OCI-M1 (cell line): ENCODE measurements at places on chromosomes 6 and 20.

GRCh38 chr6:111565326-111566221 lies 40.1 kb downstream of the TRAF3IP2 start:
- DNase-seq = peak; percentile 32

GRCh38 chr6:160583794-160584193 lies 80.3 kb downstream of the LPA start:
- no peak for DNase-seq

- DNase-seq = peak; percentile 38
Observed at GRCh38 chr6:63816982-63817436, 181.4 kb downstream of the PHF3 start.

DNA sequence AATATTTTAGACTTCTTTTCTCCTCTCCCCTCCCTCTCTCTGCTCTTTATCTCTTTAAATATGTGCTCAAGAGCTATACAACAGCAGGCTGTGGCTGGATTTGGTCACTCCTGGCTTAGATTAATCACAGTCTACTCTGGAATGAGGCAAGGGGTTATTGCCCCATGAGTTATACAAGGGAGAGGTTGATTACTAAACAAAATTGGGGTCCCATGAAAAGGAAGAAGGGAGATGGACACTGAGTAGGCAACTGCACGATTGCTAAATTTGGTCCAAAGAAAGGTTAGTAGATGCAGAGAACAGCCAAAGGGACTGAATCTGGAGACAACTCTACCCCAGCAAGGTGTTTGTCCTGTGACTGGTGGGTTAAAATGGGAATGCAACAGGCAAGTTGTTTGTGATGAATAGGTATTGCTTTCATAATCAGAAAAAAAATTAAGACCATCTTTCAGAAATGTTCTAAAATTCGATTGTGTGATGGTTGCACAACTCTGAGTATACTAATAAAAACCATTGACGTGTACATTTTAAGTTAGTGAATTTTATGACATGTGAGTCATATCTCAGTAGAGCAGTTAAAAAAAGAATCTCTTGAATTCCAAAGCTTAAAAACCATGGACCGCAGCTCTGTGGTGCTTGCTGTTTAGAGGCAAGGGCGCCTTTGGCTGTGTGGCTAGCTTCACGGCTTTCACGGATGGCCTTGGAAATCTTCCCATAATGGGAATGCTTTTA lies 57.1 kb downstream of the KIZ start:
- DNase-seq = no peak

DNA sequence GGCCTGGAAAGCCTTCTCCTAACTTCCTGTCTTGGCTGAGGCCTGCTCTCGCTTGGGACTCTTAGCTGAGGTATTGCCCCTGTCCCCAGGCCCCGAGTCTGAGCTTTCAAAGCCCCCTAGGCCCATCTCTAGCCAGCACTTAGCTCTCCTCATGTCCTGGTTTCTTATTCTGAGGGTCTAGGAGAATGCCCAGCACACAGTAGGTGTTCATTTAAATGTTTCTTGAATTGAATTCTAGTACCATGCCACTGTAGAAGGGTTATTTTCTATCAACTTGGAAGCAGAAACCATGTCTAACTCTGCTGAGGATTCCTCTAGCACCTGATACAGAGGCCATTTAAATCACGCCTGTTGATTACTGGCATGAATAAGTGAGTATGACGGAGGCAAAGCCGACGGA lies 98.5 kb downstream of the VEGFA start:
- no peak for DNase-seq

DNA sequence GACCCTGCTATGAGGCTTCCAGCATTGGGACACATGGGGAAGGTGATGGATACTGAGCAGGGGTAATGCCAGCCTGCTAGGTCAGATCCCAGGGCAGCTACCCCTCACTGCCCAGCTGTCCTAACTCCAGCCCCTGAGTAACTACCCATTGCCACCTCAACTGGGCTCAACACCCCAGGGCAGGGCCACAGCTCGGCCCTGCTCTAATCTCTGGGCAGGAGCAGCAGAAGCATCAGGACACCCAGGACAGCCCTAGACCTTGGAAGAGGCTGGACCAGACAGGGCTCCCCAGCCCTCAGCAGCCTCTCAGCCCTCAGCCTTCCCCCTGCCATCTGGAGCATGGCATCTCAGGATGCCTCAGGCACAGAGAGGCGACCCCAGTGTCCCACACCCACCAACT lies 67.4 kb upstream of the TOP1 start:
- no peak for DNase-seq

GRCh38 chr6:34519971-34520644 lies 36.0 kb downstream of the SPDEF start:
- DNase-seq = no peak

DNA sequence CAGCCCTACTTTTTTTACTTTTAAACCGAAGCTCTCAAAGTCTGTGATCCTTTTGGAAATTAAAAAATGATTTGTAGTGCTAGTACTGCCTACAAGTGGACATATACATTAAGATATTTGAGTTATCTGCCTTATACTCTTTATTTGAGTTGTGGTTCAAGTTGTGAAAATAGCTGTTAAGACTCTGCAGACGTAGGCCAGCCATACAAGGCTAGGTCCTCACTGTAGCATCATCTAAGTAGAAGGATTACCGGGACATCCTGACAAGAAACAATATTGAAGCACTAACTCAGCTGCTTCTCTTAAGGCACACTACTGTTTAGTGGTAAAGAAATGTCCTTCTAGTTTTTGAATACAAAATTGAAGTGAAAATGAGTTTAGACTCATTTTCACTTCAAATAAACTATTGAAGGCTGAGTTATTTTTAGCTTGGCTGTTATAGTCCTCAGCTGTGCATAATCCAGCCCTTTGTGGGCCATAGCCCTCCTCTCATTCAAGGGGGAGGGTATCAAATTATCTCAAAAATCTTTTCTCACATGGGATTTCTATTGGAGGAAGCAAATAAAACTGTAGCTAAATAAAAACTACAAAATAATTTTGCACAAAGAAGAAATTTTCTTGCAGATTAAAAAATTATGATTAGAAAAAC lies 68.1 kb downstream of the JAG1 start:
- no peak for DNase-seq

DNA sequence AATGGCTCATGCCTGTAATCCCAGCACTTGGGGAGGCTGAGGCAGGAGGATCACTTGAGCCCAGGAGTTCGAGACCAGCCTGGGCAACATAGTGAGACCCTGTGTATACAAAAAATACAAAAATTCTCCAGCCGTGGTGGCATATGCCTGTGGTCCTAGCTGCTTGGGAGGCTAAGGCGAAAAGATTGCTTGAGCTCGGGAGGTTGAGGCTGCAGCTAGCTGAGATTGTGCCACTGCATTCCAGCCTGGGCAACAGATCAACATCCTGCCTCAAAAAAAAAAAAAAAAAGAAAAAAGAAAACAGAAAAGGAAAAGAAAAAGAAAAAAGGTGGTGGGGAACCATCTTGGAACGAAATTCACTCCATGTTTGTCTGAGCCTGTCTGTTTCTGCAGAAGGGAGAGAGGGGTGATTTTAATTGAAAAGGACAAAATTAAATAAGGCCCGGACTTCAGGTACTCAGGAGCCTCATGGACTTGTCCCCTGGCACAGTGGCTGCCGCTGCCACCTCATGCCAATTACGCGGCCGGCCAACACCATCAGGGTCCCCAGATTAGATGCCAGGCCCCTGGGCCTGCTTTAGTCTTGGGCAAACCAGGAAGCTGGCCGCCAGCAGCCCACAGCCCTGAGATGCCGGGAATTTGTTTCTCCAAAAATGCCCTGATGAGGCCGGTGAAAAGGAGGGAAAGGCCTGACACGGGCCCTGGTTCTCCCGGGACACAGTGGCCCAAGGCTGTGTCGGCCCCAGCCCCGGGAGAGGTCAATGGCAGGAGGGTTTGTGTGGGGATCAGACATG lies 37.8 kb upstream of the STX16 start:
- no peak for DNase-seq

GRCh38 chr6:116667623-116668022 lies 943 bp downstream of the ZUP1 start:
- peak; percentile 82 for DNase-seq

DNA sequence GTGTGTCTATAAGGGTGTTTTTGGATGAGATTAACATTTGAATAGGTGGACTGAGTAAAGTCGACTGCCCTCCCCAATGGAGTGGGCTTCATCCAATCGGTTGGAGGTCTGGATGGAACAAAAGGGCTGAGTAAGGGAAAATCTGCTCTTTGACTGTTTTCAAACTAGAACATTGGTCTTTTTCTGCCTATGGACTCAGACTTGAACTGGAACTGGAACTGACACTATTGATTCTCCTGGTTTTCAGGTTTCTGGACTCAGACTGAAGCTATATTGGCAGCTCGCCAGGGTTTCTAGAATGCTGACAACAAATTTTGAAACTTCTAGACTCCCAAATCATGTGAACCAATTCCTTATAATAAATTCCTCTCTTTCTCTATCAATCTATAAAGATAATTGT lies 498.9 kb upstream of the EPHA7 start:
- DNase-seq = no peak

- no peak for DNase-seq
Observed at GRCh38 chr6:170553534-170554012, 466 bp upstream of the PSMB1 start.

DNA sequence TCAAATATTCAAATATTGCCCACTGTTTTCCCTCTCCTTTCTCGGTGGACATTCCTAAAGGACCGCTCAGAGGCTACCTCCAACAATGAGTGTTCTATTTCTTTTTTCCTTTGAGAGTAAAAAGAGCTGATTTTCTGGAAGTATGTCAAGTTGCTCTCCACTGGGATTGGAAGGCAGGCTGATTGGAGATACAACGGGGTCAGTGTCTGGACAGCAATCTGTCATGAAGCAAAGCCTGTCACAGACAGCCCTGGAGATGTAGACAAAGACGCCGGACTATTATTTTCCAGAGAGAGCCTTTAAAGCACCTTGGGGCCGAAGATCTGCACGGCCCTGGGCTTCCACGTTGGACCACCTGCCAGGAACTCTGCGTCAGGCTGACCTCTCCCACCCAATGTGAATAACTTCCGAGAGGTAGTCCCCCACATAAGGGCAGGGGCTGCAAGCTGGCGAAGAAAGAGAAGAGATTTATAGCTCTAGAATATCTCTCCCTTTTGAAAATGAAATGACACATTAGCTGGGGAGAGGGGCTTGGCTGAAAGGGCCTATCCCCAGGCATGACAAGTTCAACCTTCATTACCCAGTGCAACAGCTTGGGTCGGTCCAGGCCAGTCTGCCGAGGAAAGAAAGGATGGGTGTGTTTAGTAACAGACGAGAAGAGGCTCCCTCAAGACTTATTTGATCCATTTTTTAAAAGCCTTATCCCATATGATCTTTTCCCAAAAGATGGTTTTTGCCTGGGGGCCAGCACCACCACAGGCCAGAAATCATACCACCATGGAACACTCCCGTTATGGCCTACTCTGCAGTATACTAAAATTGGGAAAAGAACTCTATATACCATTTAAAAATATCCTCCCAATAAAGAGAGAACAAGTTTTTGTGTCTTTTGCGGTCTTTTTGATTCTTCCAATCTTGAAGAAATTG lies 131.1 kb downstream of the OLIG3 start:
- DNase-seq = no peak

DNA sequence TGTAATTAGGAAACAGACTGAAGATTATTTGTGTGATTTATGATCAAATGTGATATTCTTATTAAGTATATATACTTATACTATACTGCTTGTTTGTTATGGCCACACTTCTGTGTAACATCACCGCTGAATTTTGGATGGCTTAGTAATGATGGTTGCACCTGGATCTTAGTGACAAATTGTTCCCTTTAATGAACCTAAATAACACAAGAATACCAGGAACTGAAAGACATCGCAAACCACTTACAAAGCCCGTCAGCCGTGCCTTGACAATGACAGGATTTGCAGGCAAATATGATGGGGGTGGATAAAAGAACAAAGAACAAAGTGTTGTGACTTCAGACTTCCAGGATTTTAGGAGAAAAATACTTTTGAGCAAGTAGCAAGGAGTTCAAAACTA lies 67.1 kb downstream of the LAMP5 start:
- DNase-seq = no peak

- DNase-seq = no peak
Observed at GRCh38 chr6:150639823-150640331, 40.2 kb downstream of the PLEKHG1 start.

DNA sequence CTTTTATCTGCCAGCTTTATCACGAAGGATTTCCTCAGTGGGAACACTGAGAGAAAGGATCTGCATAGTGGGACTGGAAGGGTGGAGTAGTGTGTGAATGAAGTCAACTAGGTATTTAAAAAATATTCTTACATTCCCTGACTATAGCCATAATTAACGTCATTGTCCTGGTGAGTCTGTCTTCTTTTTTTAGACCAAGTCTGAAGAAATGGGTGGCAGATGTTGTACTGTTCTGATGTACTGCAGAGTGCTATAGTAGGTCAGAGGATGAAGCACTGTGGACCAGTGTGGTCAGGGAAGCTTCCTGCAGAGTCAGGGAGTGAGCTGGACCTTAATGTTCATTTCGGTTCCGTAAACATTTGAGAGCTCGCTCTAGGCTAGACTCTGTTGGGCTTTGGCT lies 11.9 kb downstream of the TULP4 start:
- DNase-seq = no peak

DNA sequence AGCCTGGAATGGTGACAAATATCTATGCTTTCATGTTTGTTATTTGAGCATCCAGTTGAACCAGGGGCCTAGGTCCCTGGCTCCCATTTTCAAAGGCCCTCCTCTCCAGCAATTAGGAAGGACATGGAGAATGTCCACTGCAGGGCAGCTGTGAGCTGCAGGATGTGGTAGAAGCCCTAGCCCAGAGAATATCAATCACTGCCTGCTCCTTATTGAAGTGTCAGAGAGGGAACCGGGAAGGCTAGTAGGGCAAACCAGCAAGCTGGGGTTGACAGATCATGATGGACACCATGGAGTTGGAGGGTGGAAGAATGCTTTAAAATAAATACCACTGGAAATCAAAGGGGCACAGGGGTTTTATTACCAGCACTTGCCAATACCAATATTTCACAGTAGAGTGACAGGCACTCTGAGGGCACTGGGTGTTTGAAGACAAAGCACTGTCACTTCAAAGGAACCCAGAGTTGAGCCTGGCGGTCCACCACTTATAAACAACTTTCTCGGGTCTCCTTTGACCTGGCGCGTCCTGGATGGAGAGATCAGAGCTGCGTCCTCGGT lies 47.7 kb downstream of the ZNF831 start:
- DNase-seq = no peak

DNA sequence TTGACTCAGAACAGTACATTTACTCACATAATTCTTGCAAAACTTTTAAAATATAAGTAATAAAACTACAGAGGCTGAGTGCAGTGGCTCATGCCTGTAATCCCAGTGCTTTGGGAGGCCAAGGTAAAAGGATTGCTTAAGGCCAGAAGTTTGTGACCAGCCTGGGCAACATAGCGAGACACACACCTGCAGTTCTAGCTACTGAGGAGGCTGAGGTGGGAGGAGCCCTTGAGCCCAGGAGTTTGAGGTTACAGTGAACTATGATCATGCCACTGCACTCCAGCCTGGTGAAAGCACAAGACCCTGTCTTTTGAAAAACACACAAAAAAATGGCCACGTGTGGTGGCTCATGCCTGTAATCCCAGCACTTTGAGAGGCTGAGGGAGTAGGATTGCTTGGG lies 21.8 kb upstream of the MYO6 start:
- DNase-seq = no peak

GRCh38 chr6:3926150-3926482 lies 76.9 kb downstream of the FAM50B start:
- DNase-seq = no peak

GRCh38 chr20:47802975-47803374 lies 17.7 kb upstream of the SULF2 start:
- DNase-seq = no peak

GRCh38 chr20:25459916-25460535 lies 52.6 kb downstream of the GINS1 start:
- no peak for DNase-seq

- no peak for DNase-seq
Observed at GRCh38 chr6:116359835-116360234, 10.9 kb upstream of the DSE start.

- DNase-seq = peak; percentile 90
Observed at GRCh38 chr6:3195695-3196497, 31.6 kb downstream of the TUBB2B start.
